RWPE2 (cell line): ENCODE measurements at places on chromosomes 3 and 15.

DNA sequence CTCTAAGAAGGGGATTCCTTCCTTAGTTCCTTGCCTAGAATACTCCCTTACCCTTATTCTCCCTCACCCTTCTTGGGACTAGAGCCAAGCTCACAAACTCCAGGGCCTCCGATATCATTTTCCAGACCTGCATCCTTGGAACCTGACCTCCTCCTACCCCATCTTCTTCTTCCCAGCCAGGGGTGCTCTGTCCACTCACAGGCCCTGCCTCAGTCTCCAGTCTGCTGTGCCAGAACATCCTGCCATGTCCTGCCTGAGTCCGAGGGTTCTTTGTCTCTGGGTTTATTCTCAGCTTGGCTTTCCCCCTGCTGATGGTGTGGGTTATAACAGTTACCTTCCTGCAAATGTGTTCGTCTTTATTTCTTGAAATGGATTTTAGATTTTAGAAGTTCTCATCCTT, 59.9 kb upstream of the MCF2L2 start:
- no peaks in the 10 kb centered on the region for H3K27me3 ChIP-seq
- H3K4me3 ChIP-seq = no peak overlapping the region
- no peak overlapping the region for H3K27ac ChIP-seq
- peaks cover 14% of the 10 kb centered on the region for H3K4me1 ChIP-seq
- DNase-seq = no peak
- H3K36me3 ChIP-seq = no peaks in the 10 kb centered on the region

DNA sequence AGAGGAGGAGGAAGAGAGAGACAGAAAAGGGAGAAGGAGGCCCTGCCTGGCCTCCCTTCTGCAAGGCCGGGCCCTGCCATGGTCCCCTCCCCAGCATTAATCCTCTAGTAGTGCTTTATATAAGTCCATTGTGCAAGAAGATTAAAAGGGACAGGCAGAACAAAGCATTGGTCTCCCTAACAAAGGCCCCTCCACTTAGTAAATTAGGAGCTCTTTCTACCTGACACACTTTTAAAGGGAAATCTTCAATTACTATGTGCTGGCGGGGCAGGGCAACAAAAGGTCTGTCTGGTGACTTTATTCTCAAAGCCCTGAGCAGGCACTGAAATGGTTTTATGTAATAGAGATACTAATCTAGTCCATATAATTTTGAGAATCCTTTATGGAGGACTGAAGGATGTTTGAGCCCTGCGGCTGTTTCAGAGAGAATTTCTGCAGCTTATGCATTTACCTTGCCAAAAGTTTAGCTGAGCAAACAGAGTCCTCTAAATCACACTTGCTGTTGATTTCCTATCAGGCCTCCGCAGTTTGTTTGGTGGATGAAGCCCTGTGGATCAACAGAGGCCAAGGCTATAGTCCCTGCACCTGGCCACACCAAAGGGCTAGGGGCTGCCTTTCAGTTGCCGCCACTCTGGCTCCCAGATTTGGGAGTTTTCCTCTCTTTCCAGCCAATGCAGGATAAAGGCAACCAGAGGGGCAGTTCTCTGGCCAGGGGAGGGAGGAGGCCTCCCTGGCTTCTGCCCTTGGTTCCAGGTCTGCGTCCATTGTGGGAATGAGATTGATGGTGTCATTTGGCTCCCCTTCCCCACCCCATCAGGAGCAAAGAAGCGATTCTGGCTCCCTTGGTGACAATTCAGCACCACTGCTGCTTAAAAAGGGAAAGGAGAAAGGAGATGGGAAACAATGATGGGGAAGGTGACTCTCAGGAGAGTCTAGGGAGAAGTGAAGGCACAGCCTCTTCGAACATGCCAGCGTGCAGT, 148.0 kb downstream of the MEGF11 start:
- no peaks in the 10 kb centered on the region for H3K36me3 ChIP-seq
- no peak overlapping the region for H3K4me3 ChIP-seq
- H3K27me3 ChIP-seq = peaks cover 33% of the 10 kb centered on the region
- peak; percentile 21 for DNase-seq

- no peaks in the 10 kb centered on the region for H3K27me3 ChIP-seq
- no peak overlapping the region for H3K4me3 ChIP-seq
- H3K36me3 ChIP-seq = no peaks in the 10 kb centered on the region
- no peak for DNase-seq
- peaks cover 37% of the 10 kb centered on the region for H3K4me1 ChIP-seq
These were observed 3.0 kb upstream of the STRA6 start for GRCh38 chr15:74205582-74205947.

- DNase-seq = peak; percentile 64
- no peak overlapping the region for H3K4me3 ChIP-seq
- H3K36me3 ChIP-seq = no peaks in the 10 kb centered on the region
- H3K27ac ChIP-seq = no peak overlapping the region
These were observed 24.3 kb downstream of the TBC1D21 start for GRCh38 chr15:73897441-73898261.

GRCh38 chr3:107592073-107592472, 69.3 kb downstream of the BBX start:
- H3K27me3 ChIP-seq = no peaks in the 10 kb centered on the region
- DNase-seq = no peak
- no peaks in the 10 kb centered on the region for H3K36me3 ChIP-seq
- no peak overlapping the region for H3K4me3 ChIP-seq
- H3K27ac ChIP-seq = no peak overlapping the region
- H3K4me1 ChIP-seq = no peaks in the 10 kb centered on the region

- H3K27ac ChIP-seq = no peak overlapping the region
- no peak for DNase-seq
- H3K4me1 ChIP-seq = peaks cover 12% of the 10 kb centered on the region
- no peaks in the 10 kb centered on the region for H3K36me3 ChIP-seq
These were observed 826.4 kb downstream of the TUSC7 start for GRCh38 chr3:117536006-117536405.

- no peak overlapping the region for H3K4me3 ChIP-seq
- H3K4me1 ChIP-seq = peaks cover 4% of the 10 kb centered on the region
- no peak overlapping the region for H3K27ac ChIP-seq
- DNase-seq = no peak
- H3K27me3 ChIP-seq = no peaks in the 10 kb centered on the region
- H3K36me3 ChIP-seq = no peaks in the 10 kb centered on the region
These were observed 228.8 kb upstream of the ALCAM start for GRCh38 chr3:105137911-105138310.

- H3K36me3 ChIP-seq = no peaks in the 10 kb centered on the region
- no peaks in the 10 kb centered on the region for H3K4me1 ChIP-seq
- no peak for DNase-seq
These were observed 15.7 kb upstream of the PTPRG start for GRCh38 chr3:61545716-61546115.

DNA sequence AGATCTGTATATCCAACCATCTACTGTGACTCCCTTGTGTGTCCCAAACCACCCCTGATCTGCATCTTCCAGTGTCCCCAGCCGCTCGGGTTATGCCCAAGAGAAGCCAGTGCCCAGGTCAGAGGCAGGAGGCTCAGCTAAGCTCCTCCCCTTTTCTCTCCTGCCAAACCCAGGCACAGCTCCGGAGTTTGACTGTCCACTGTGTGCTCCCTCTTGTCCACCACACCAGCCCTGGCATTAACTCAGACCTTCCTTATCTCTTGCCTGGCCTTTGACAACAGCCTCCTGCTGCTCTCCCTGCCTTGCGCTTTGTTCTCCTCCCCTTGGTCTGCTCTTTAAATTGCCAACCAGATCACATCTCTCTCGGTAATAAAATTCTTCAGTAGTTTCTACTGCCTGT, 39.3 kb downstream of the DGKG start:
- no peak for DNase-seq
- no peaks in the 10 kb centered on the region for H3K36me3 ChIP-seq
- H3K27me3 ChIP-seq = no peaks in the 10 kb centered on the region
- H3K4me3 ChIP-seq = no peak overlapping the region
- H3K27ac ChIP-seq = no peak overlapping the region
